ENCODE measurements at places on chromosomes 2 and 18. TPM values are rescaled to one million over a fixed set of nuclear protein-coding genes. Genes with fewer than 3 reads are reported as not detected.

The FAM237A gene
- total RNA-seq: not detected

The PLCL1 gene
- 0.78 TPM for total RNA-seq

The CCDC148 gene
- not detected for total RNA-seq

The BUB1 gene
- total RNA-seq: 56.1 TPM

The SLC8A1 gene
- 1.8 TPM for total RNA-seq

DNA sequence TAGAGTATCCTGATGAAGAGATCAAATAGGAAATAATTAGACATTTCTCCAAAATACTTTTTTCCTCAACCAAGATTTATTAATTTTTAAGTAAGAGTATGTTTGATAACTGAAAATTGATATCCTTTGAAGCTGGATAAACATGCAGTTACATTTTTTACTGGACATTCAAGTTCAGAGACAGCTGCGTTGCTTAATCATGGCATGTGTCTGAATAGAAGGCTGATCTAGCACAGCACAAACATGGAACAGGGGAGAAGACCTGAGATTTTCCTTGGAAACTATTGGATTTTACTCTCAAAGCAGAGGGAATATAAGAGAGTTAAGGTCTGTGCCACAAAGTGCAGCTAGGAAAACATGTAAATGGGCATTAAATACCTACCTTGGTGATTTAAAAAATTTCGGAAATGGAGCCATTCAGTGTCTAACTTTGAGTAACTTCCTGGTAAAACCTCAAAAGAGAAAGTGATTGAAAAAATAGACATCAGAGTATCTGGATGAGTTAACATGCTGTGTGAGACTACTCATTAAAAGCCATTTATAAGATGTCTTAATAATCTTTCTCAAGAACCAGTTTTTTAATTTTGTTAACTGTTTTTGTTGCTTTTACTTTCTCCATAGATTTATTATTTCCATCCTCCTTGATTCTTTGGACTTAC lies 31.8 kb downstream of the CRIM1 start:
- no peak for DNase-seq

- no peak for DNase-seq
These were observed 67.3 kb downstream of the PRKRA start for GRCh38 chr2:178383718-178384117.

DNA sequence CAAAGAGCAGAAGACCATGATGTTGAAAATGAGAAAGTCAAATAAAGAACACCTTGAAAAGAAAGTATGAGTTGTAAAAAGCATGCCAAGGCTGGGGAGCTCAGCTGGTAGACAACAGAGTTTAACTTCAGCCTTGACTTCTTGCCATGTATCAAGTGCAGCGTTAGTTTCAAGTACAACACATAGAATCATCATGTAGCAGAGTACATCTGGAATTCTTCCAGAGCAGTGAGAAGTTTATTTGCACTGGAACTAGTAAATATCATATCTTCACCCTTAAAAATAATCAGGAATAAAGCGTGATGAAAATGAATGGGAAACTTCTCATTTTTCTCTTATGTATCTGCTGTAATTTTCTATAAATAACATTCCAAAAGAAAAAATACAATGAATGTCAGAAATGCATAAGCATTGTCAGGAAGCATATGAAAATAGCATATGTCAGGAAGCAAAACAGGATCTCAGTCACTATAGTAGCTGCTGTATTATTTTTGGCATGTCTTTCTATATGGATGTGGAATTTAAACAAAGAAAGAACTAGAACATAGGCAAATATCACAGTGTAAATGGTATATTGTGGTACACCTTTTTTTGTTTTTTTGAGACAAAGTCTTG lies 10.1 kb upstream of the SULT1C4 start:
- no peak for DNase-seq

- no peak for DNase-seq
These were observed 20.7 kb downstream of the FOSL2 start for GRCh38 chr2:28413152-28413898.

- DNase-seq: no peak
These were observed 17.5 kb downstream of the VRK2 start for GRCh38 chr2:58064086-58064485.

DNA sequence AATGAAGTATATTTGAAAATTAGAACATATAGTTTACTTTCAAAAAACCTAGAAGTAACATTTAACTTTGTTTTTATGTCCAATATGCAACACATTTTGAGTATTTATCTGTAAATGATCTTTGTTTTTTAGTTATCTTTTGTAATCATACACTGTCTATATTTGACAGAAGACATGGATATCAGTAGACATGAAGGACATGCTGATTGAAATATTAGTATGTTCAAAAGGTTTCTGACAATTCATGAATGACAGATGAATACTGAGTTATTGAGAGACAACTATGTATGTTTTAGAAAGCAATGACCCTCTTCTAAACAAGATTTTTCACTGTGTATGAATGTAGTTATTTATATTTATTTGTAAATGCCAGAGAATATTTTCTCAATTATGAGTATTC lies 215.6 kb upstream of the TMEFF2 start:
- DNase-seq: no peak

GRCh38 chr2:234254783-234255521 lies 204.4 kb downstream of the SPP2 start:
- no peak for DNase-seq

DNA sequence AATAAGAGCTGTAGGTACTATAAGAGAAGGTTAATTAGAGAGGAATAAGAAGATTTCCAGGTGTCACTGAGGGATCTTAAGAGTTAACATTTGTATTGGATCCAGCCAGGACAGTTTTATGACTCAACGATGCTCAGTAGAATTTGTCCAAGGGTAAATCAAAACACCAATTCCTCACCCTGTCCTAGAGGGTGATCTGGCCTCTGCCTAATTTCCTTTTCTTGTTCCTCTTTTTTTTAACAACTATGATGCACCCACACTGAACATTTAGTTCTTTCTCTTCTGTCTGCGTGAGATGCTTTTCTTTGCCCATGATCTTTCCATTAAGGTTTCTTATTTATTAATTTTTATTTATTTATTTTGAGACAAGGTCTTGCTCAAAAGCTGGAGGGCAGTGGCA lies 92.0 kb downstream of the PMS1 start:
- DNase-seq: no peak

- no peak for DNase-seq
These were observed 421.7 kb downstream of the RNF144A start for GRCh38 chr2:7338961-7339360.

DNA sequence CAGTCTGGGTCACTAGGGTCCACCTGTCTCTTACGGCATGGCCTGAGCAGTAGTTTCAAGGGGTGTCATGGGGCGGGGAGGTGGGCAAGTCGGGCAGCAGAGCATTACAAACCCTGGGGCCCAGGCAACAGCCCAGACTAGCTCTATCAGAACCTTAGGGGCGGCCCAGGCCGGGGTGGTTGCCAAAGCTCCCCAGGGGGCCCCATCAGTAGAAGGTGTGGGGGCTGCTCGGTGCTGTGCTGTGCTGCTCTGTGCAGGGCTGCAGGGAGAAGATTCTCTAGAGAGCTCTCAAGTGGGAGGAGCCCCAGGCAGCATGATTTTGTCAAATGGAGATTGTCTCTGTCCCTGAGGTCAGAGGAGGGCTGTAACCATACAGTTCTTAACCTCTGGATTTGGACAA lies 36.4 kb upstream of the SLC14A1 start:
- DNase-seq: no peak

DNA sequence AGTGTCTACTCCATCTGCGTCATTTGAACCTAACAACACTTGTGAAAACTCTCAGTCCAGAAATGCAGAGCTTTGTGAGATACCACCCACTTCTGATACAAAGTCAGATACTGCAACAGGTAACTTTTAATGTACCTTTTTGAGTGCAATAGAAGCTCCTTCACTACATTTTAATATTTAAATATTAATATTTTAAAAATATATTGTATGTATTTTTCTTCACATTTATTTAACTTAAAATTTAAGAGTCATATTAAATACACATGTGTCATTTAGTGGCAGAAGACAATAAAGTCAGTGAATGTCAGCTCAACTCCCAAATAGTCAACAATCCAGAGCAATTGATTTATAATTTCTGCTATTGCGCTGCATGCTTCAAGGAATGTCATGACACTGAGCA lies 13.9 kb downstream of the UBXN4 start:
- DNase-seq: no peak

DNA sequence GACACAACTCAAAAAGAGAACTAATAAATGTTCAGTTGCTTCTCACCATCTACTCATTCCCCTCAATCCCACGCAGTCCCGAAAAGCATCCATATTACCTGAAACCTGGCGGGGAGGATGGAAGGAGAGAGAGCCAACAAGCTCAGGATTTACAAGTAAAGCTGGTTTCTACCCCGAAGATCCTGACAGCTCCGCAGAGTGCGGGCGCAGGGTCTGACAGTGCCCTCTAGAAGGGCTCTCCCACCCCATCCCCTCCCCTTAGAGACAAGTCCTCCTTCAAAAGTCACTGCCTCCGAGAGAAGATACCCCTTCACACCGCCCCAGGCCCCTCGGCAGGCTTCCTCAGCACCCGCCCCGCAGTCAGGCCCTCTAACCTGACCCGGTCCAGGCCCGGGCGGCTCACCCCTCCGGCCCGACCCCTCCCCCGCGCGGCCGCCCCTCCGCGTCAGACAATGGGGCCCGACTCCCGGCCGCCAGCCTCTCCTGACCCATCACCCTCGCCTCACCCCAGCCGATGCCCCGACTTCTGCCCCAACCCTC lies 550 bp downstream of the RAB1A start:
- no peak for DNase-seq

DNA sequence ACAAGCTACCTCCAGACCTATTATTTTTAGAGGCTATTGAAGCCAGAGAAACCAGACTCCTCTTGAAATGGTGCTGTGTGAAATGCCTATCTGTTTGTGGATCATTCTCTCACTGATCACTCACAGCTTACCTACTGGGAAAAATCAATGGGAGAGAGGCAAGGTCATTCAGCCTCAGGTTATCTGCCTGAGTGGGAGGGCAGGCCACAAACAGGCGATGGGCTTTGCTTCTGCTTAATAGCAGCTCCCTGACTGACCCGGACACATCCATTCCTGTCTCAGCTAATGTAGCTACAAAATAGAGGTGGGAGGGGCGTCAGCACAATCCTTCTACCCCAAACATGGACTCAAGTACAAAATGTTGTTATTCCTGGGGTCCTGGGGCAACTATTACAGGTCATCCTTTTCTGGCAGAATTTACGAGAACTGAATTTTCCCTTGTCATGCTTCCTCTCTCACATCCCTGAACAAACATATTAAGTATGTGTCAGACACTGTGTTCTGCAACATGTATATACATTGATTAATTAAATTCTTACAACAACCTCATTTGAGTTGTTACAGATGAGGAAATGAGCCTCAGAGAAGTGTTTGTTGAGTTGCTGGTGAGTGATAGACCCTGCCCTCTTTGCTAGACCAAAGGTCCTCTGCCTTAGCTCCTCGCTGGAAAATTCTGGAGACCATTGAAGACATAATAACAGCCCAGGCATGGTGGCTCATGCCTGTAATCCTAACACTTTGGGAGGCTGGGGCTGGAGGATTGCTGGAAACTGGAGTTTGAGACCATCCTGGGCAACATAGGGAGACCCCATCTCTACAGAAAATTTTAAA lies 60.5 kb downstream of the CDK15 start:
- no peak for DNase-seq

GRCh38 chr18:53152476-53152875 lies 812.5 kb downstream of the DCC start:
- DNase-seq: no peak

DNA sequence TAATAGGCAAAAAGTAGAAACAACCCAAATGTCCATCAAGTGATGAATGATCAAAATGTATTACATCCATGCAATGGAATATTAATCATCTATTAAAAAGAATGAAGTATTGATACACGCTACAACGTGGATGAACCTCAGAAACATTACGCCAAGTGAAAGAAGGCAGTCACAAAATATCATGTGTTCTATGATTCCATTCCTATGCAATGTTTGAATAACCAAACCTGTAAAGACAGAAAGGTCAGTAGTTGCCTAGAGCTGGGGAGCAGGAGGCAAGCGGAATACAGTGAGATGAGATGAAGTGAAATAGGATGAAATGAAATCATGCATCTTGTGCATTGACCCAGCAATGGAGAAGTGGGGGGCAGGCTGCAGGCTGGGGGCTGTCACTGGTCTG lies 17.9 kb upstream of the COL6A3 start:
- DNase-seq: no peak

GRCh38 chr2:204033611-204034495 lies 97.3 kb downstream of the ICOS start:
- DNase-seq: no peak

- DNase-seq: no peak
These were observed 116.4 kb downstream of the LYPD6 start for GRCh38 chr2:149446748-149447147.

DNA sequence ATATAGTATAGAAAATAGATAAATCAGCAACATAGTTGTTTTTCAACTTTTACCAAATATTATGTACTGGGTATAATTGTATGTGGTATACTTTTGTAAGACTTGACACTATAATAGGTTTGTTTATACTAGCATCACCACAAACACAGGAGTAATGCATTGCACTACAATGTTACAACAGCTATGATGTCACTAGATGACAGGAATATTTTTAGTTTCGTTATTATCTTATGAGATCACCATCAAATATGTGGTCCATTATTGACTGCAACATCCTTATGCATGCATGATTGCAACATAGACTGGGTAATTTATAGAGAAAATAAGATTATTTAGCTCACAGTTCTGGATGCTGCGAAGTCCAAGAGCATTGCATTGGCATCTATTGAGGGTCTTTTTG lies 678.4 kb upstream of the ZNF804A start:
- no peak for DNase-seq

GRCh38 chr18:45788861-45789260 lies 36.6 kb upstream of the SIGLEC15 start:
- no peak for DNase-seq

DNA sequence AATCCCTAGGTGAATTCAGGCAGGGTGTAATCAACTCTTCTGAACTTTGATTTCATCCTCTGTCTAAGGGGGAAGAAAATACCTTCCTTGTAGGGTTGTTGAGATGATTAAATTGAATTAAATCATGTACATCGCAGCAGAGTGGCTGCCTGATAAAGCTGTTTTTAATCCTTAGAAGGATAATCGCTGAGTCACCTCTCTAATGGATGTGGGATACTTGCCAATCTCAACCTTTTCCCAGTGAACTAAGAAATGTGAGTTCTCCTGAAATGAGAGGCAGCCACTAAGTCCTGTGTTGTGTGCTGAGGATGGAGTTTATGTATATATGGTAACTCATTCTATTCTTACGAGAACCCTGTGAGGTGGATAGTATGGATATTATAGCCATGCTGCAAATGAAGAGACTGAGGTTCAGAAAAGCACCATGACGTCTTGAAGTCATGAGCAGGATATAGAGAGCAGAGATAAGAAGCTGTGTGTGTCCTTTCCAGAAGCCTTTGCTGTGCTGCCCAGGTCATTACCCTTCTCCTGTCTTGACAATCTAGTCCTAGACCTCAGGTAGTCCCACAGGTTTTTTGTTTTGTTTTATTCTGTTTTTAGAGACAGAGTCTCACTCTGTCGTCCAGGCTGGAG lies 93.3 kb downstream of the HNRNPLL start:
- DNase-seq: no peak

GRCh38 chr2:162123806-162124758 lies 28.0 kb downstream of the GCG start:
- no peak for DNase-seq
